ENCODE measurements at places on chromosomes 2 and 18.

DNA sequence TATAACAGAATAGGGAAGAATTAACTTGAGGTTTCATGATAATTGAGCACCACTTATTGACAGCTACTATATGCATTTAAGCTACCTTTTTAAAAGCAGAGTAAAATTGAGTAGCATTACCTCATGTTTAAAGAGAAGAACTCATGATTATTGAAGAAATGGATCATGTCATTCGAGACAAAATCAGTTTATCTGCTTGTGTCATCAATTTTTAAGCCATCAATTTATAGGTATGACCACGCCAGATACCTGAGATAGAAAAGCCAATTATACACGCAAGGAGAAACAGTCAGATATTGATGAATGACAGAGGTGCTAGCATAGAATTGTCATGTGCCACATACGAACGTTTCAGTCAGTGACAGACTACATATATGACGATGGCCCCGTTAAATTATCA is 28.4 kb downstream of the DSG2 start:
- no peak for DNase-seq

DNA sequence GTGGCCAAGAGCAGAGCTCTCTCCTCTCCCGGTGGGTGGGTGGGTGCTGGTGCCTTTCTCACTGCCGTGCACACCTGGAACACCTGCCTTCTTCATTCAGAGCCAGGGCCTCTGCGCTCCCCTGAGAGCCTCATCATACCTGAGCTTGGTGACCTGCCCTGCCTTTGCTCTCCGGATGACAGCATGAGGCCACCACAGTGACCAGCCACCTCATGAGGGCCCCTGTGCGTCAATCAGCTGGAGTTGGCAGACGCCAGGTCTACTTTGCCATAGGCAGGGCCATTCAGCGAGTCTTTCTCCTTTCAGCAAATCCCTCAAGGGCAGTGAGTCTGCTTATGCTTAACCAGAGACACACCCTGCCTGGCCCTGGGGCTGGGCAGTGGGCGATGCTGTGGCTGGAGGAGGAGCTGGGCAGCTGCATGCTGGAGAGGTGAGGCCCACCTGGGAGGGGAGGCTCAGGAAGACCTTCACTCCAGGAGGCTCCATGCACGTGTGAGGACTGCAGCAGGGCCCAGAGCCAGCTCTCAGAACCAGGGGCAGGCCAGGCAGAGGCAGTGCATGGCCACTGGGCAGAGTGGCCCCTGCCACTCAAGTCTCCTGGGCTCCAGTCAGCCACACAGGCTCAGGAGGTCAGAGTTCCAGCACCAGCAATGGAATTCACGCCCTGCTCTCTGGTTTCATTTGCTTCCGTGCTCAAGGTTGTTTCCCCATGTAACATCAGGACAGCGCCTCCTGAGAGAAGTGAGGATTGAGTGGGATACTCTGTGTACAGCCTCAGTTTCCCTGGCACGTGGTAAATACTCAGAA is 417.5 kb upstream of the MYT1L start:
- no peak for DNase-seq

DNA sequence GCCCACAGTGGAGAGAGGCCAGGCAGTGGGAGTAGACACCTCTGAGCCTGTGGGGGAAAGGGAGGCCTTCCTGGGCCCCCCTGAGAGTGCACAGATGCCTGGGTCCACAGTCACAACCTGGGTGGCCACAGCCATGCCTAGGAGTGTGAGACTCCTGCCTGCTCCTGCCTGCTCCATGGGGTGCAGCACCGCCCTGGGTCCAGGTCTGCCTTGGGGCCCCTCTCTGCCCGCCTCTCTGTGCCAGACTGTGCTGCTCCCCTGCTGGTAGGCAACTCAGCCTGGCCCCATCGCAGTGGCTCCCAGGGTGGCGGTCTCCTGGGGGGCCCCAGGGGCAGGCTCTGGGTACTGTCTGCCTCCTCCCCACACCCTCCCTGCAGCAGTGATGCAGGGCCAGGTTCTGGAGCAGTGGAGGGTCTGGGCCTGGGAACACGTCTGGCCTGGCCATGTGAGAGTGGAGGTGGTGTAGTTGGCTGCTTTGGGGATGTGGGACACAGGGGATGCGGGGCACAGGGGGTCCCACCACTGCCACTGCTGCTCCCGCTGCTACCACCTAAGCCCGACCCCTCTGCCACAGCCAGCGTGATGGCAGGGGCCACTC is 60.1 kb upstream of the DLX2 start:
- no peak for DNase-seq

DNA sequence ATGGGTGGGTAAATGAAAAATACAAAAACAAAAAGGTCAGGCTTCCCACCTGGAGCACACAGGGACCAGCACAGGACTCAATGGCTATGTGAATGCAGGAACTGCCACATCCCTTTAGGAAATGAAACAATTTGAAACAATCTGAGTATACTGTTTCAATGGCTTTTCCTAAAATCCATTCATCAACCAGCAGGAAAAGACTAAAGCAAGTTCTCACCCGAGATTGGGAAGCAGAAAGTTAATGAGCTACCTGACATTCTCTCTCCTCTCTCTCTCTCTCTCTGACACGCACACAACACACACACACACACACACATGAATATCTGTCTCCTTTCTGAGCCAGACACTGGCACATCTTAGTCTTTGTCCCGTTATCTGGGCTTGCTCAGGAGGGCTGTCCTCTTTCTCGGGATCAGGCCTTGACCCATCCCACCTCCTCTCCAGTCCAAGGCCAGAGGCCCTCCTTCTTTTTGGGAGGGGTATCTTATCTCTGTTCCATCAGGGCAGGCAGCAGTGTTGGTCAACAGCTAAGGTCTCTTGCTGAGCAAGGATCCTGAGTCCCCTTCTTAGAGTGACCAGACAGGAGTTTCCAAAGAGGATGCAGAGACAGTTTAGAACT is 11.6 kb upstream of the LRRFIP1 start:
- no peak for DNase-seq

DNA sequence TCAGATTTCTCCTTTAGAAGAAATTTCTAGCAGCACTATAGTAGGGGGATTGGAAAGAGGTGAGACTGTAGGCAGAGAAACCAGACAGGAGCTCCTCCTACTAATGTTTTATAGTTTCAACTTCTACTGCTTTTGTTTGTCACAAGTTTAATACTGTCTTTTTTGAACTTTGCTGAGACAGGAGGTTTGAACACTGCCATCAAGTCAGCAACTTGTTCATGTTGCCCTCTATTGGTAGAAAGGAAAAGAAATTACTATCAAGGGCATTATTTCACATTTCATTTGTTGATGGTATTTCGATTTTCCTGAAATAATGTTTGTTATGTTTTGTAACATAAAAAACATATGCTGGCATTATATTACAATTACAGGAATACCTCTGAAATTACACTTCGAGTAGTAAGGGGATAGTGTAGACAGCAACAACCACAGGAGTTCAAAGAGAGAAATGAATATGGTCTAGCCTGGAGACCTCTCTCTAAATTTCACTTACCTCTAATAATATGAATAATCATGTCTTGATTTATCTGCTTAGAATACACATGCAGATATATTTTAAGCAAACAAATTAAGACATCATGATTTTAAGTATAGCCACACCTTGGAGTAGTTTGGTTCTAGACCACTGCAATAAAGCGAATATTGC is 12.4 kb upstream of the CCDC88A start:
- no peak for DNase-seq

DNA sequence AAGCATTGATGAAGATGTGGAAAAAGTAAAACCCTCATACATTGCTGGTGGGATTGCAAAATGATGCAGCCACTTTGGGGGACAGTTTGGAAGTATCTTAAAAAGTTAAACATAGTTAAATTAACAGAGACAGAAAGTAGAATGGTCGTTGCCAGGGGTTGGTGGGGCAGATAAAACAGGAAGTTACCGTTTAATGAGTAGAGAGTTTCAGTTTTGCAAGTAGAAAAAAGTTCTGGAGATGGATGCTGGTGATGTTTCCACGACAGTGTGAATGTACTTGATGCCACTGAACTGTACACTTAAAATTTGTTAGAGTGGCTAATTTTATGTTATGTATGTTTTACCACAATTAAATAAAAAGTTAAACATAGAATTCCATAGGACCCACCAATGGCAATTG is 44.5 kb upstream of the EGR4 start:
- DNase-seq: no peak

DNA sequence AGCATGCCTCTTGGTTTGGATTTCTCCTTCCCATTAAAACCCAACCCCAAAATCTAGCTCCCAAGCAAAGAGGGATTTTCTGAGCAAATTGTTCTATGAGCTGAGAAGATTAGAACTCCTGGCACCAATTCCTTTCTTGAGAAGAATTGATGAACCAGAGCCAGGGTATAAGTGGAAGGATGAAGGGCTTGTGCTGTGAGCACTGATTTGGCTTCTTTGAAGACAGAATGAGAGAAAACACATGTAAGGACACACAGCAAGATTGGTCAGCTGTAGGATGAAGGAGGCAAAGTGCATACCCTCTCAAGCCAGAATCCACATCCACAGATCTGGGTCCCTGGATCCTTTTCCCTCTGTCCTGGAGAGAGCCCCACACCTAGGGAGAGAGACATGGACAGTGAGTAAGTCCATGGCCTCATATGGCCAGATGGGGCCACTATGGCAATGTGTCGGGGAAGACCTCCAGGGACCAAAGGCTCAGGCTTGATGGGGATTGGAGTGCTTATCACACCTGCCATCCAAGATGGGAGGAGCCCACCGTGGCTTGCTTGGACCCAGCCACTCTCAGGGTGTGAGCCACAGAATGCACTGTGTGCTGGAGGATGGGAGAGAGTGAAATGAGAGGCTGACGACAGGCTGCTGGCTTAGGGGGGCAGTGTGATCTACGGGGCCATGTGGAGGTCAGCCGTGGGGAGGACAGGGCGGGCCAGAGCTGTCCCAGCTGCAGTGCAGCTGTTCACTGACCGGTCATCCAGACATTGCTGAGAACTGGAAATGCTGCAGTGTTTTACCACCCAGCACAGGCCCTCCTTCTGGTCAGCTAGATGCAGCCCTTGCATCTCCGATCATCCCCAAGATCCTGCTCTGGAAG is 339.8 kb downstream of the CYP26B1 start:
- DNase-seq: no peak

GRCh38 chr2:210860276-210860675 is 303.9 kb downstream of the CPS1 start:
- DNase-seq: no peak

GRCh38 chr2:219538504-219538951 is 5.1 kb downstream of the CHPF start:
- DNase-seq: no peak

- DNase-seq: no peak
These were observed 135.2 kb downstream of the RDH14 start for GRCh38 chr2:18425210-18425703.

- DNase-seq: no peak
These were observed 15.9 kb upstream of the GREB1 start for GRCh38 chr2:11517906-11518305.

- no peak for DNase-seq
These were observed 302.5 kb downstream of the PIEZO2 start for GRCh38 chr18:10846657-10847407.

DNA sequence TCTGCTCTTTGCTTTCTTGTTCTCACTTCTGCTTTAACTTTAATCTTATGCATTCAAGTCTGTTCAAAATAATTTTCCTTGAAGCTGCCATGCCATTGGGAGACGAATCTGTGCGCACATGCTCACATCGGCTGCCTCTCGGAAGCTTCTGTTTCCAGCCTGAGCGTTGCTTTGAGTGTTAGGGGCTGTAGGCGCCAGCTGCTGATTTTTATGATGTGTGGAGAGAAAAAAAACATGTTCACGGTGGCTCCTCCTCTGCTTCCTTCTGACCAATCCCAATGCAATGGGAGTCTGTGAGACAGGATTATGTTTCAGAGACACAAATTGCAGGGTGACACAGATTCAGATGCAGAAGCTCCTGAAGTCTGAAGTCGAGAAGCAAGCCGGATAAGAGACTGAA is at the start of gene MC4R:
Gene MC4R (minus strand): TSS at position 180 of the 400 bp plus-strand sequence. CDS start 426 bp downstream, outside the sequence.
- DNase-seq: no peak

DNA sequence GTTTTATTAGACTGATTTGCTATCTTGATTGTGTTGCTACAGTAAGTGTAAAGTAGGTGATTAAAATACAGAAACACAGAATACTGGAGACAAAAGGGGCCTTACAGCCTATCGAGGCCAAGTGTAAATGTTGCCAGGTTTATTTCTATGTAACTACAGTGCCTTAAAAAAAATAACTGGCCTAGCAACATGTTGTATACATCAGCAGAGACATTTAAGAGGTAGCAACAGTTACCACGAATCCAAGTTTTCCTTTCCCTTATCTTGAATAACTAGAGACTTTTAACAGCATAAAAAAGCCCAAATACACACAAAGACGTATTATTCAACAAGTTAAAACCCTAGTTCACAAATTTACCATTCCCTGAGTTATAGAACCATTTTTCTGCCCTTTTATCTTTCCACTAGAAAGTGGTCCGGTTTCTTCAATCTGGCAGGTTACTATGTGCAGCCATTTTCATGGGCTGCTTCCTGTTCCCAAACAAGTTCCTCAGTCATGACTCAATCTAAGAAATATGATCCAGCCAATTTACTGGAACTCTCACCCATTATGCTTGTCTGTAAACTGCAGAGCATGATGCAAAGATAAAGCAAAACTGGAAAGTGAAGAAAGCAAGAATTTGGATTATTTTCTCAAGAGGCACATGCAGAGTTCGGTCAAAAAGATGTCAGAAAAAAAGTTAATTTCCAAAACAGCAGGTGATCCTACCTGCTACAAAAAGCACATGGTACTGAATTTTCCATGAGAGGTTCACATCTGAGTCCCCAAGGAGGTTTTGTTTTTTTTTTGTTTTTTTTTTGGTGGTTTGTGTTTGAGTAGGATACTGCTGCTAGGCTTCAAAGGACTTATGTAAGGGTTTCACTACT is 22.2 kb downstream of the NFE2L2 start:
- DNase-seq: no peak

DNA sequence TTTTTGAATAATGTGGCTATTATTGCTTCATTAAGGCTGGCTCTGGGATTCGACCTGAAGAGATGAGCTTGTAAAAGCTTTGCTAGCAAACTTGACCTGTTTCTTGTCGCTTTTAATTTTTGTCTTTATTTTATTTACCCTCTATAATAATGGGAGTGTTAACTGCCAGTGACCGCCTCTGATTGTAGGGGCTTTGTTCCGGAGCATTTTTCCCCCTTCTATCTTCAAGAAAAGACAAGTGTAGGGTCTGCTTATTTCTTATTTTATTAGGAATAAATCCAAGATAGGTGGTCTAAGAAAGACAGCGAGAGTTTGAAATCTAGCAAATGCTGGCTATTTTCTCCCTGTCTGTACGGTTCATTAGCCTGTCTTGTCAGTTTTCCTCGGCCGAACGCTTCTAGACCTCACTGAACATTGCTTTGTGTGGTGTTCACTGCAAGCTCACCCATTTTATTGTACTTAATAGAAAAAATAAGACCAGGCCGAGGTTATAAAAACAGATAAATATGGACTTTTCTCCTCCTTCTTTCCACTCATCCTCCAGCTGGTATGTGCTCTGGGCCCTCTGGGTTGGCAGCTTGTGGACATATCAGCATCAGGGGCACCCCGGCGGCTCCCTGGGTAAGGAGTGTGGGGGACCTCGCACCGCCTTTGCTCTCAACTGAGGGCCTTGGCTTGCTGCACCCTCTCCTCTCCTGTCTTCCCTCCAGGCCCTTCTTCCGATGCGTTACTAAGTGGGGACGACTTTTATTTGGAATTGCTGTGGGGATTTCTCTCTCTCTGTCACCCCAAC is 8.5 kb downstream of the MEIS1 start:
- no peak for DNase-seq

GRCh38 chr2:236659758-236660150 is 90.1 kb downstream of the ACKR3 start:
- DNase-seq: no peak

GRCh38 chr18:74944676-74945075 is 264.3 kb downstream of the PTGR3 start:
- DNase-seq: no peak

- DNase-seq: no peak
These were observed 23.3 kb upstream of the CREB1 start for GRCh38 chr2:207506426-207506825.
